AG10803 (cell line): ENCODE measurements at places on chromosomes 6 and 20.
A peak's percentile ranks its signal among the peaks of the same experiment; 100 is the strongest.

DNA sequence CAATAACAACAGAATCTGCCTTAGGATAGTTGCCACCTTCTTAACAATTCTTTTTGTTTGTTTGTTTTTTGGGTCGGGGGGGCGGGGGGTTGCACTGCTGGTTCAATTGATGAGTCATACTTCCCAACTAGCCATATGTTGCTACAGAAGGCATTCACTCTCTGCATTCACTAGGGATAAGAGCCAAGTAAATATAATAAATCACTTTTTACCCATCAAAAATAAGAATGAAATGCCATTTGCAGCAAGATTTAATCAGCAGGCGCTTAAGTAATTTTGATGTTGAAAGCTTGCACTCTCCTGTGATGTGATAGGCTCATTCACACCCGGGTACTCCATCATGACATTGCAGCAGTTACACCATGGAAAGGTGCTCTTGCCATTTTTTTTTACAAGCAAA, 209.8 kb downstream of the HIVEP2 start:
- peak; percentile 62 for DNase-seq

- no peak for DNase-seq
Measured at GRCh38 chr6:125924169-125924568, 32.4 kb upstream of the HINT3 start.

GRCh38 chr20:9241232-9241692, 172.4 kb downstream of the PLCB4 start:
- DNase-seq = peak; percentile 93

DNA sequence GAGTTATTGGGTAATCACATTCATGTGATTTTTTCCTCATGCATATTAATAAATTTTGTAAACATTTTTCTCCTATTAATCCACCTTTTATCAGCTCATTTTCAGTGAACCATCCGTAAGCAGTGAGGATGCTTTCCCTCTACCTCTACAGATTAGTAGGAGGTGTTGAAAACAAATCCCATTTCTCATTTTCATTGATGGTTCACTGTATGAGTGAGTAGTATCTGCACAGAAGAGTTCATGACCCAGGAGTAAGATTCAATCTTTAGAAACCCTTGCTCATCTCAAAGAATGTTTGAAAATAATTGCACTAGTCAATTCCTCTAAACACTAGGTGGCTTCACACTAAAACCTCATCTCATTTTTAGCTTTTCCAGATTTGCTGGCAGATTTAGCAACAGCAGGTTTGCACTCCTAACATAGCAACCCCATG, 440.0 kb downstream of the HAO1 start:
- DNase-seq = no peak

GRCh38 chr6:16985513-16986284, 116.2 kb upstream of the STMND1 start:
- DNase-seq = peak; percentile 98

GRCh38 chr6:144921206-144921975, 636.3 kb downstream of the UTRN start:
- DNase-seq = no peak
